ENCODE measurements at places on chromosomes 2 and 18.

GRCh38 chr2:27708666-27709065 is 45.0 kb downstream of the SLC4A1AP start:
- no peak for DNase-seq

GRCh38 chr18:56199580-56200330 is 438.6 kb downstream of the TXNL1 start:
- no peak for DNase-seq

GRCh38 chr18:59048048-59048363 is 91.7 kb upstream of the SEC11C start:
- DNase-seq = no peak

DNA sequence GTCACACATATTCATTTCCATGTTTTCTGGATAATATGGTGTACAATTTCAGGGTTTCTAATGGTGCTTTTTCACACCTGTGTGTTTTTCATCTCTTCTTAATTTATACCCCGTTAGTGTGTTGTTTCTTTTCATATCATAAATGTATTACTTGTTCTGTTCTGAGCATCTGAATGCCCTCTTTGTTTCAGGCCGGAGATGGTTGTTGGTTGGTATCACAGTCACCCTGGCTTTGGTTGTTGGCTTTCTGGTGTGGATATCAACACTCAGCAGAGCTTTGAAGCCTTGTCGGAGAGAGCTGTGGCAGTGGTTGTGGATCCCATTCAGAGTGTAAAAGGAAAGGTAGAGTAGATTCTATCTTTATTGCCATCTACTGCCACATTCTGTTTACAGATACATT is 45.1 kb upstream of the TBR1 start:
- no peak for DNase-seq

DNA sequence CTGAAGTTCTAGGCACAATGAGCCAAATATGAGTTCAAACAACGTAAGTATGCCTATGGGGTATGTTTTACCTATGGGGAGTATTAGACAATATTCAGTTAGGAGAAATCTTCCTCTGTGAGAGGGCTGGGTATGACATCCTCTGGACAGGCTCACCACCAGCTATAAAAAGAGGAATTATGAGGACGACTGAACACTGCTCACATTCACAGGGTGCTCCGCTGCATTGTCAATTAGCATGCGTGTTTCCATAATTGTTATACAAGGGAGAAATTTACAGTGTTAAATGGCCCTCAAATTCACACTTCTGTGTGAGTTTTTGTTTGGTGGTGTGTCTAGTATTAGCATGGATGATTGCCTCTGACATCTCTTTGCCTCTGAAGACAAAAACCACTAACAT is 700.4 kb downstream of the BCL11A start:
- DNase-seq = no peak

DNA sequence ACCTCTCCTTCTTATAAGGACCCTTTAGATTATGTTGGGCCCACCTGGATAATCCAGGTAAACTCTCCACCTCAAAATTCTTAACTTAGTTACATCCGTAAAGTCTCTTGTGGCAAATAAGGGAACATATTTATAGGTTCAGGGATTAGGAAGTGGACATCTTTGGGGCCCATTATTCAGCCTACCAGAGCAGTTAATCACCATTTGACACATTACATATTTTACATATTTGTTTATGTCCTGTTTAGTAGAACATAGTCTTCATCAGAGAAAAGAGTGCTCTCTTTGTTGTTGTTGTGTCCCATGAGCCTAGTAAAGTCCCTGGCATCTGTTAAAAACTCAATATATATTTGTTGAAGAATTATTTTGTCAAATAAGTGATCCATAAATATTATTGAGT is 134.0 kb upstream of the SPATS2L start:
- DNase-seq = no peak

GRCh38 chr2:188512456-188512855 is 220.8 kb downstream of the GULP1 start:
- no peak for DNase-seq

GRCh38 chr2:209094221-209094620 is 329.6 kb upstream of the MAP2 start:
- DNase-seq = peak; percentile 92

DNA sequence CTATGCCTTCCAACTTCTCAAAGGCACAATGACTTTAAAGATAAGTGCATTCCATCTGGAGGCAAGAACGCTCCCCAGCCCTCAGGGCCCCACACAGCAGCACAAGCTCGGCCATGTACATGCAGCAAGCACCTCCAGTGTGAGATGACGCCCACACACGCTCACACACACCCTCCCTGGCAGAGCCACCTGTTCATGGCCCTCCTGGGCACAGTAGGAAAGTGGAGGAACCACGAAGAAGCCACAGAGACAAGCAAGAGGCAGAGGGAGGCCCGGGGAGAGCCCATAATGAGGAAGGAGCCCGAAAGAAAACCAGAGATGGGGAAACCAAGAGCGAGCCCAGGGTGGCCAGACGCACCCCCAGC is 21.7 kb downstream of the BIN1 start:
- DNase-seq = peak; percentile 95
